ENCODE measurements at places on chromosomes 5 and 9. TPM values are rescaled to one million over a fixed set of nuclear protein-coding genes. Genes with fewer than 3 reads are reported as not detected.

DNA sequence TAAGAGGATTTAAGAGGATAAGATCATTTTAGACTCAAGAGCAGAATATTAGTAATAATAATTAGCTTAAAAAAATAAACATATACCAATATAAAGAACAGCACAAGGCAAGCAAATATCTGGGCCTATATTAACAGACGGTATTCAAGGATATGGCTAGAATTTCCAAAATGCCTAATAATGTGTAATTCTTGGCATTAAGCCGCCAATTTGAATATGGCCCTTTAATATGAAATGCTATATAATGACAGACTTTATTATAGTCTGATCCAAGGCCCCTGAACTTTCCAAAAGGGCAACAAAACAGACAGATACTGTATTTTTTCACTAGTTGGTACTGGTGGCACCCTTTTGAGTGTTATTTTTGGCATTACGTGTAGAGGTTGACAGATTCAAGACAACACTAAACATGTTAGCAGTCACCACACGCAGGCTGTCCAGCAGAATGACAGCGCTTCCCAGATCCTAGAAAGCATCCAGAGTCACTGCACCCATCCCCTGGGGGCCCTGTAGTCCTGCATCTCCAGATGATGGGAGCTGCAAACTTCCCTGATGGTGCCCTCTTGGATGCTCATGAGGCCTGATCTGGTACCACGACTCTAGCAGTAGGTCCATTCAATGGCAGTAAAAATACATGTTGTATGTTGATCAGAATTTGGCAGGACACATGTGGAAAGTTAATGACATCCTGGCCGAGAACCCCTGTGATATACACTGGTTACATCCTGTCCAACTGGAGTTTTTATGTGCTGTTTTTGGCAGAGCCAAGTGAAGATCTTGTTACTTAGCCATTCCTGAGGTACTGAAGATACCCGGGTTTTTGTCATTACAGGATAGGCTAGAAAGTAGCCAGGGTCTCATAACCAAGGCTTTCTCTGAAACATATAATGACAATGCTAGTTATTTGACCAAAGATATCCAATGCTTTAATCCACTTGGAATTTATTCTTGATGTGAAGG is 1.7 kb upstream of the ABL1 start:
- no peak for DNase-seq

- DNase-seq = no peak
These were observed 10.7 kb upstream of the AGPAT2 start for GRCh38 chr9:136697821-136698526.

- no peak for DNase-seq
These were observed at the start of gene ZNF608 for GRCh38 chr5:124745928-124746915. ZNF608 (minus strand) TSS chr5:124746639; CDS start chr5:124744989, 1,650 bp downstream.

DNA sequence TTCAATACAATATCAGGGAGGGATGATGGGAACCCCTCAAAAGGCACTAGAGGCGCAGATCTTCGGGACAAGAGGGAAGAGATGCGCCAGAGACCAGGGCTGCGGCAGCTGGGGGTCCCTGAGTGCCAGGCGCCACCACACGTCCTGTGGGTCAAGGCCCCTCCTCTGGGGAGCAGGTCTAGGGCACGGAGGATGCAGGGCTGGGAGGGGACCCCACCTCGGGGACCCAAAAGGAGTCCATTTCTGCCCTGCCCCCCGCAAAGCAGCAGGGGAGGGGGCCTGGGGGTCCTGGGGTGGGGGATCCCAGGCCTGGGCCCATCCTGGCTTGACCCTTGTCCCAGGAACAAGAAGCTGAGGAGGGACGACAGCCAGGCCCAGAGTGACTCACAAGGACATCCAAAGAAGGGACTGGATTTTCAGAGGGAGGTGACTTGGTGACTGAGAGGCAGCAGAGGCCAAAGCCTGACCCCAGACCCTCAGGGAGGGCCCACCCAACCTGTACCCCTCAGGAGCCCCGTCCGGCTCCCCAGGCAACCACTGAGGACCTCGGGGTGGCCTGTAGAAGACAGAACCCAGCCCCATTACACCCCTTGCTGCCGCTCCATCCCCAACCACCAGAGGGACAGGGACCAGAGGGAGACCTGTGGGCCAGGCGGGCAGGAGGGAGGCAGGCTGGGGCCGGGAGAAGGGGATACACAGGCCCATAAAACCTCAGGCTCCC is 54.2 kb downstream of the LRSAM1 start:
- no peak for DNase-seq

- DNase-seq = no peak
These were observed 40.2 kb downstream of the TLR4 start for GRCh38 chr9:117744369-117744768.

- DNase-seq = no peak
These were observed 82.5 kb upstream of the SLC1A3 start for GRCh38 chr5:36523926-36524325.

ZNF354B gene
- 7.2 TPM for total RNA-seq

All from left ventricle myocardium inferior (tissue), 1 donor.